ENCODE measurements at places on chromosomes 11 and 22.

- no peak for DNase-seq
Observed at GRCh38 chr22:49506010-49506400, 321.7 kb downstream of the BRD1 start.

DNA sequence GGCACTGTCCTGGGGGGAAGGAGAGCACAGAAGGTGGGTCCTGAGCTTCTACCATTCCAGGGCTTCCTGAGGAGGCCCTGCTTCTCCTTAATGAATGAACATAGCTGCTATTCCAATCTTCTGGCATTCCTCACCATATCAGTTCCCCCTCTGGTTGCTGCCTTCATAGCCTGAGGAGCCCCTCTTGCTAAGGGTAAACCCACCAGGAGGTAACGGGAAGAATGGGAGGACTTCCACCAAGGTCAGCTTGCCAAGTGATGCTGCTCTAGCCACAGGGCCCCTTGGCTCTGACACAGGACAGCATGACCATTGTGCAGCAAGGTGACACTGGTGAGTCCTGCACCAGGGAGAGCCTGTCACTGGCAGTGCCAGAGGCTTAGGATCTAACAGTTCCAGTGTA, 1022.5 kb downstream of the TBC1D22A start:
- DNase-seq = no peak

- DNase-seq = no peak
Observed at GRCh38 chr22:29703569-29704195, 16.1 kb upstream of the CABP7 start.

DNA sequence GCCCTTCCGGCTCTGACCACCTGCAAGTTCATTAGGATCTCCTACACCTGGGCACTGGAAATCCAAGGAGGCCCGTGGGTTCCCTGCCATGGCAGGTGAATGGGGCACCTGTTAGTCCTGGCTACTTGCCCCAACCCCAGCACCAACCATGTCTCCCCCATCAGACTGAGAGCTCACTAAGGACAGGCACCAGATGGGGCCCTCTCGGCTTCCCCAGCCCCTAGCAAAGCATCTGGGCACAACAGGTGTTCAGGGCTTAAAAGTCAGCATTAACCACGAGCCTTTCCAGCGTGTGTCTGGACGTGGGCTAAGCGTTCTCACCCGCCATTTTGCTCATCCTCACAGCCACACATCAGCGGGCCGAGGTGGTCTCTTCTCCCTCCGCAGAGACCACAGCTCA, 2.2 kb downstream of the SULT4A1 start:
- DNase-seq = no peak

DNA sequence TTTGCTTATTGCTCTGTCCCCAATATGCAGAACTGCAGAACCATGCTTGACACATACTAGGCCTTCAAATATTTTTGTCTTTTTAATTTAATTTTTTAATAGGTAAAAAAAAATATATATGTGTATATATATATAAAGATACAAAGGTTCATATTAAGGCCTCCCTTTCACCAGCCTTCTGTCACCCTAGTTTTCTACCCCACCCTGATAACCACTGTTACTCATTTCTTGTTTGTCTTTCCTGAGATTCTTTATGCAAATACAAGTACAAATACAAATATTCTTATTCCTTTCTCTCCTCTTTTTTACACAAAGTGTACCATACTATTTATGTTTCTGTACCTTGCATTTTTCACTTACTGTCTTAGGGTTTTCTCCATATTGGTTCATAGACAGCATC, 43.0 kb downstream of the UVRAG start:
- DNase-seq = no peak

GRCh38 chr22:21074102-21074715, 28.5 kb downstream of the LRRC74B start:
- peak; percentile 87 for DNase-seq

DNA sequence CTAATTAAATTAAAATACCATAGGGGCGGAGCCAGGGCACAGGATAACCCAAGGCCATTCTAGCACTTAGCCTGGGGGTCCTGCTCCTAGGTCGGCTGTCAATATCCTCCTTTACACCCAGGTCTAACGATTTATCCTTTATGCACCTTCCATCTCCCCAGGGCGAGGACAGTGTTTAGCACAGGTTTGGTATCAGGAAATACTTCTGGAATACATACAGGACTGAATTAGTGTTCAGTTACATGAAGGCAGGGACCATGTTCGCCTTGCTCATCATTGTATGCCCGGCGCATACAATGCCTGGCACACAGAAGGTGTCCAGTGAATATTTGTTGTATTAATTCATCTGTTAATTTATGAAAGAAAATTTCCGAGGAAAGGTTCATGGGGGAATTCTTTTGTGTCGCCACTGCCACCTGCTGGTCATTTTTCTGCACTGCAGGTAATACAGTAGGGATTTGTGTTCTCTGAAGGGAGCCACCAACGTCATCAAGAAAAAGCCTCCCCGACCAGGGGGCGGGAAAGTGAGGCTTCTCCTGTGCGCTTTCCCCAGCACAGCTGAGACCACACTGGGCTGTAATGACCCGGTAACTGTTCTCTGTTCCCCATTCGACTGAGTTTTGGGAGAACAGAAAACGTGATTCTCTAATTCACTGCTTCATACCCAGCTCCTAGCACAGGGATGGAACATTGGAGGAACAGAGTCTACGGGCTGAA, 68.7 kb upstream of the ASPHD2 start:
- DNase-seq = peak; percentile 63
